Endothelial cell (in vitro differentiated cells): ENCODE measurements at places on chromosomes 7 and 10.

GRCh38 chr10:29932991-29933390, 126.4 kb downstream of the JCAD start:
- no peak for DNase-seq

DNA sequence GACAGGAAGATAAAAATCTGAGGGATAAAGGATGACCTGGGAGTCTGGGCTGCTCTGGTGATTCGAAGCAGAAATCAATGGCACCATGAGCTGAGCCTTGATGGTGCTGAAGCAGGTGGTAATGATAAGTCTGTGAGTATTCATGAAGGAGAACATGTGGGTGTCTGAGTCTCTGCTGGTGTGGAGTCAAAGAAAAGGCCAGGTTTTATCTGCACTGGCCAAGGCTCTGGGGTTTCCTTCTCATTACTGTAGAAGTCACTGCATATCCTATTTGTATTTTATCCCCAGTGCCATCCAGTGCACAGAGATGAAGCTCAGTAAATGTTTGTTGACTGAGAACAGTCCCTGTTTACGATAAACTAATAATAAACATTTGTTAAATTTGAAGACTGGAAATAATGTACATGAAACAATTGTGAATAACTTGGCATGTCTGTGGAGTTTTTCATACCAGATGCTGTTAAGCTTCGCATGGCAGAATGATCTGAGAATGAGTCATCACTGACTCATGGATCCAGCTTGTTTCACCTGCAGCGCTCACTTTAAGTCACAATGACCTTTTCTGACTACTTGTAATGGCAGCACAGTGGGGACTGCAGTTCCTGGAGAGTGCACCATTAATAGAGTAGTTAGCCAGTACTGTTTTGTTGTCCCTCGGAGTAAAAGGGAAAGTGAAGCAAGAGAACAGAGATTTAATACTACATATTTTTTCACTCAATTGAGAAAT, 538.5 kb downstream of the HTR7 start:
- DNase-seq = no peak

- no peak for DNase-seq
These were observed 26.8 kb downstream of the GOT1 start for GRCh38 chr10:99403674-99404073.

DNA sequence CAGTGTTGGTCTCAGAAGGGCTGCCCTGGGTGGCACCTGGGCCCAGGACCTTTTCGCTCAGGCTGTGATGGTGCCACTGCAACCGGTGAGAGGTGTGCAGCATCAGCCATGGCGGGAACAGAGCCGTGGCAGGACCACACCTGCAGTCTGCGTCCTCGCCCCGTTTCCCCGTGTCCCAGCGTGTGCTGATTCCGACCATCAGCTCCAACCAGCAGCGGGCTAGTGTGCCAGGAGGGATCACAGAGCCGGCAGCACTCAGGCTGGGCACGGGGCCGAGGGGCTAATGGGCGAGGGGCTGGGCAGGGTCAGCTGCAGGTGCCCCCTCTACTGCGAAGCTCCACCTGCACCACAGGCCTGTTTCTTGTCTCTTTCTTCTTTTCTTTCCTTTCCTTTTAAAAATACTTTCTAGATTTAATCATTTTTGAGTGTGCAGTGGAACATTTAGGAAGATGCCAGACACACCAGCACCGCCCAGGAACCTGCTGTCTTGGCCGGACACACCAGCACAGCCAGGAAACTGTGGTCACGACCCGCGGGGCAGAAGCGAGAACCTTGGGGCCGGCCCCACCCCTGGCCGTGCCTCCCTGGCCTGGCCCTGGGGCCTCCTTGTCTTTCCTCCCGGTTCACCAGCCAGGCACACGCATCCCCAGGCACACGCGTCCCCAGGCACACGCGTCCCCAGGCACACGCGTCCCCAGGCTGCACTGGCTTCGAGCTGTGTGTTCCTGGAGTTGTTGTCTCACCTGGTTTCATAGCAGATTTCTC, 34.6 kb downstream of the ADGRA1 start:
- DNase-seq = no peak

DNA sequence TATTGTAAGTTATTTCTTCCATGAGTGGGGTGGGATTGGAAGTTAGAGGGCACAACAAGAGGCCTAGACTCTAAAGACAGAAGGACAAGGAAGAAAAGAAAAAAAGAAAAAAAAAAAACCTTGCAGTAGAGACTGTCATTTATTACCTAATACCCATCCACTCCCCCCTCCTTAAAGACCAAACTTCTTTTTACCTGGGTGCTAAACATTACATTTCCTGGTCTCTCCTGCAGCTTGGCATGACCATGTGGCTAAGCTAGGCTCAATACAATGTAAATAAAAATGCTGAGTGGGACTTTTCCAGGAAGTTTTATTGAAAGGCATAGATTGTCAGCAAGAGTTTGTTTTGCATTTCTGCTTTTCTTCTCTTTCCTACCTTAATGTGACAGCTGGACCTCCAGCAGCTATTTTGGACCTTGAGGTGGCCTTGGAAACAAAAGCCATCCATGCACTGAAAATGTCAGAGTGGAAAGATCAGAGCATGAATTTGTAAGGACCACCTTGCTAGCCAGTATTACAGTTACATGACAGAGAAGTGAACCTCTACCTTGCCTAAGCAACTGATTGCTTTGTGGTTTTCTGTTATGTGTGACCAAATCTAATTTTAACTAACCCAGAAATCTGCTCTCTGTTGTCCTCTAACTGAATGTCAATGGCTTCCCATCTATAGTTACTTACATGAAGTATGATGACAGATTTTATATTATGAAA, 81.3 kb upstream of the SFMBT2 start:
- DNase-seq = no peak
